Stimulated activated naive CD8-positive, alpha-beta T cell treated with anti-CD3 and anti-CD28 coated beads, Interleukin-15, amount 100 ng/mL, for 72 hours (primary cell): ENCODE measurements at places on chromosomes 2 and 18.

- DNase-seq: no peak
Observed at GRCh38 chr2:191832668-191833067, 14.2 kb downstream of the CAVIN2 start.

DNA sequence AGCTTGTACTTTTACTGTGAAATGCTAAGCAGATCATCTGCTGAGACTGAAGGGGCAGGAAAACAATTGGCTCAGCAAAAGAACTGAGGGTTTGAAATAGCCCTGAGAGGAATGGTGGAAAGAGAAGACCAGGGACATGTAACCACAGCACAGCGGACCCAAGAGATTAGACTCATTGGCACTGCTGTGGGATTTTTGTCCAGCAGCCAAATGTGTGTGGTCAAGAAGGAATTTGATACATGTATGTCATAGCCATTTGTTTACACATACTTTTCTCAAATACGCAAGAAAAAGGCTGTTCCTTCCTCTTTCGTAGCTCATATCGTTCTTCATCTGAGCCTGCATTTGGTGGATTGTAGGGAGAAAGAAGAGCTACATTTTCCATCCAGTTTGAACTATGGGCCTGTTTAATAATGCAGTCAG is 73.8 kb downstream of the TRABD2A start:
- DNase-seq: no peak

- no peak for DNase-seq
Observed at GRCh38 chr2:218894151-218894879, 13.7 kb downstream of the WNT10A start.

GRCh38 chr2:145026456-145027455 is 506.8 kb upstream of the ZEB2 start:
- no peak for DNase-seq

DNA sequence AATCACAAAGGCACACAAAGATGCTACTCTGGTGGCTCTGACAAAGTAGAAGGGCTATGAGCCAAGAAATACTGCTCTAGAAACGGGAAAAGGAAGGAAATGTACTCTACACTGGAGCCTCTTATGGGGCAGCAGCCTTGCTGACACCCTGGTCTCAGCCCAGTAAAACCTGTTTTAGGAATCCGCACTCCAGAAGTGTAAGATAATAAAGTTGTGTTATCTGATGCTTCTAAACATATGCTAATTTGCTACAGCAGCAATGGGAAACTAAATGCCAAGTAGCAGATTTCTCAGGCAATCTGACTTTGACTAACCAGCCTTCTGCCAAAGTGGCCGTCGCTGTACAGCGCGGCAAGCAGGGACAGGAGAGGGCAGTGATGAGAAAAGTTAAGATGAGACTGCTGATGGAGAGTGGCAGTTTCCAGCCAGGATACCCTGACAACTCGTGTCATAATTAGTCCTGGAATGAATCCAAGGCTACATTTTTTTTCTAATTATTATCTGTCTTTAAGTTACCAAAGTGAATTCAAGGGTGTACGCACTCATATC is 99.0 kb downstream of the NETO1 start:
- no peak for DNase-seq

DNA sequence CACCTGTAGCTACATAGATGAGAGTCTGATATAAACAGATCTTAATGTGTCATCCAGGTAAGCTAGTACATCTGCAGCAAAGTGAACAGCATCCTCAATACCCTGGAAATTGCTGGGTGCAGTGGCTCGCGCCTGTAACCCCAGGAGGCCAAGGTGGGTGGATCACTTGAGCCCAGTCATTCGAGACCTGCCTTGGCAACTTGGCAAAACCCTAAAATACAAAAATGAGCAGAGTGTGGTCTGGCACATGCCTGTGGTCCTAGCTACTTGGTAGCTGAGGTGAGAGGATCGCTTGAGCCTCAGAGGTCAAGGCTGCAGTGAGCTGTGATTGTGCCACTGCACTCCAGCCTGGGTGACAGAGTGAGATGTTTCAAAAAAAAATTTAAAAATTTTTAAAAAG is 233.9 kb upstream of the SP5 start:
- no peak for DNase-seq

GRCh38 chr18:44766450-44766849 is 85.8 kb downstream of the SETBP1 start:
- DNase-seq: no peak

DNA sequence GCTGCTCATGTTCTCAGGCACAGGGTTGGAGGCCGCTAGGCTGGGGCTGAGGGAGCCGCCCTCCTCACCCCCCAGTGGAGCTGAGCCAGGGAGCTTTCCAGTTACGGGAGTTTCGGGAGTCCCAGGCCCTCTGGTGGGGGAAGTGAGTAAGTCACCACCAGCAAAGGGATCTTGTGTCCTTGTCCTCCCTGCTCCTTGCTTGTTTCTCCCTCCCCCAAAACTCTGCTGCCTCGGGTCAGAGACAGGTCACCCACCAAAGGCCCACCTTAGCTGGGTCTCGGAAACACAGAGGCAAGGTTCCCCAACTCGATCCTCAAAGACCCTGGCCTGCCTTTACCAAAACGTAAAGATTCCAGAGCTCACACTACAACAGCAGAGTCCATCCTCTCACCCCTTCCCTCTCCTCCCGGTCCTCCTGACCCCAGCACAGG is 60.5 kb upstream of the POMC start:
- no peak for DNase-seq

GRCh38 chr2:148483665-148484064 is 160.9 kb upstream of the EPC2 start:
- DNase-seq: no peak

- DNase-seq: no peak
Observed at GRCh38 chr2:147463881-147464520, 380.8 kb upstream of the ACVR2A start.

DNA sequence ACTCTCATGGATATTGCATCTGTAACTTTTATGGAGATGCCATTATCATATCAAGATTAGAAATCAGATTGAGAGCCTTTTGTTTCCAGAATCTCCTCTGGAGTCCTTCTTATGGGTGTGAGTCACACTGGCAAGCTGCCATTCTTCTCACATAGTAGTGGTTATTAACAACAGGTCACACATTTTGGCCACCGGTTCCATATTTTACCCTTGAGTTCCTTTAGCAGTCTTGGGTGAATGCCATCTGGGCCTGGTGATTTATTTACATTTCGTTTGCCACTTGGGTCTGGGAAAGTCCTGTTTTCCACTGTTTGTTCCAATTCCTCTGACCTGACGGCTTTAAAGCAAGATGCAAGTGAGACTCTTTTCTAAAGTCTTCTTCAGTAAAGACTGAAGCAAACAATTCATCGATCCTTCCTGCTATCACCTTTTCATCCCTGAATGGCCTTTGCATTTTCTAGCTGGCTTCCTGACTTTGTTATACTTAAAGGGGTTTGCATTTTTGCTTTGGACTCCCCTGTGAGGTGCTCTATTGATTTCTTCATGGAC is 80.5 kb upstream of the CAVIN2 start:
- DNase-seq: no peak

DNA sequence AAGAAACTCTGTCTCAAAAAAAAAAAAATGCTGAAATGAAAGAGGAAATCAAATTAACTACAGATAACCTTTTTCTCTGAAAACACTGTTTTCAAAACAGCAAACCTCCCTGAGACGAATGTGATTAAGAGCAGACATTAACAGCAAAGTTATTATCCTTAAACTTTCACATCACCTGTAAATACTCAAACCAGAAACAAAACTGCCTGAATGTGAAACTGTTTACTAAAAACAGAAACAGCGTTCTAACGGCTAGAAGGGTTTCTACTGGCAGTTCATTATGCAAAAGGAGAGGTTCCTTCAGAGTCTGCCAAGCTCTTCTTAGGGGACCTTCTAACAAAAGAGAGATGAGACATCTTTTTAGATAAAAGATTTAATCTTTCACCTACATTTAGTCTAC is 45.9 kb downstream of the PNO1 start:
- DNase-seq: no peak

GRCh38 chr2:107358362-107358761 is 468.3 kb upstream of the RGPD4 start:
- no peak for DNase-seq

GRCh38 chr18:8253944-8254343 is 355.3 kb upstream of the RAB12 start:
- DNase-seq: no peak

GRCh38 chr18:70506511-70506910 is 217.7 kb downstream of the SOCS6 start:
- no peak for DNase-seq

DNA sequence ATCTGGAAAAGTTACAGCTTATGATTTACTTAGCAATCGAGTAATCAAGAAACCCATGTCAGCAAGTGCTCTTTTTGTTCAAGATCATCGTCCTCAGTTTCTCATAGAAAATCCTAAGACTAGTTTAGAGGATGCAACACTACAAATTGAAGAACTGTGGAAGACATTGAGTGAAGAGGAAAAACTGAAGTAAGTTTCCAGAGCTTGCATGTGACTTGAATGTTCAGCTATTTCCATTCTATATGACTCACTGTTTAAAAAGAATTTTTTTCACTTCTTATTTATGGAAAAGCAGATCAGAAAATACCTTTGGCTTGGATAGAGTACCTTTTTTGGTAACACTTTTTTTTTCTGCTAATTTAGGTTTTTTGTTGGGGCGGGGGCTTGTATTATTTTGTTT is 70.7 kb downstream of the PMS1 start:
- no peak for DNase-seq

DNA sequence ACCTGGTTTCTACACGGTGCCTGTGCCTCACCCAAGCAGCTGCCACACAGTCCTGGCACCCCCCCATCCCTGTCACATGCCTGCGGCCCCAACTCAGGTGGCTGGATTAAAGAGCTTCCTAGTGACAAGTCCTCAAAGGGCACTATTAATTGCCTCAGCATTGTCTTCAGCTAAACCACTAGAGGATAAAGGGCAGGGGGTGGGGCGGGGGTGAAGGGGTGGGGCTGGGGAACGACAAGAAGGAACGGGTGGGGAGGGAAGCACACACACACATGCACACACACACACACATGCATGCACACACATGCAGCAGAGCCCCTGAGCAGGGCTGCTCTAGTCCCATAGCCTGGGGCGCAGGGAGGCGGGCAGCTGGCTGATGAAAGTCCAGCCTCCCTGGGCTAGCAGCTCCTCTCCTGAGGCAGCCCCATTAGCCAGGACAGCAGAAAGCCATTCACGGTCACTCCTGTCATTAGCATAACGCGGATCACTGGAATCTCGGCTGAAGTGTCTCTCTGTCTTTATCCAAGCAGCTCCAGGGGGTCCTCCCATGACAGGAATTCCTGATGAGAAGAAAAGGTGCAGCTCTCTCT is 7.4 kb upstream of the TEX261 start:
- DNase-seq: no peak

GRCh38 chr2:64062840-64063239 is 43.6 kb upstream of the VPS54 start:
- no peak for DNase-seq

- DNase-seq: peak; percentile 48
Observed at GRCh38 chr2:101706819-101707177, 9.3 kb downstream of the MAP4K4 start.

DNA sequence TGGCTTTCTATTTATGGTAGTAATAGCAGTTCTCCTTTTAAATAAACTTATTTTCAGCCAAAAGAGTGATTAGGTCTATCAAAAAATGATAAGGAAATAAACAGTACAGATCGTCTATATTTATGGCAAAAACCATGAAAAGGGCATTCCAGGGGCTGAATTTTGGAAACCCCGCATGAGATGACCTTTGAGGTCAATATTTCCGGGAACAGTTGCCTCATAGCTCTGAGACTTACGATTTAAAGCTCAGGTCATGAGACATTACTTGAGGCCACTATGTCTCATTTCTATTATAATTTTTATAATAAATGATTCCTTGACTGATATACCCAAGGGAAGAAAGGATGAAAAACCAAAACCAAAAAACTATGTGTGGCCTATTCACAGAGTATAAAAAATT is 101.1 kb downstream of the LDLRAD4 start:
- DNase-seq: no peak

DNA sequence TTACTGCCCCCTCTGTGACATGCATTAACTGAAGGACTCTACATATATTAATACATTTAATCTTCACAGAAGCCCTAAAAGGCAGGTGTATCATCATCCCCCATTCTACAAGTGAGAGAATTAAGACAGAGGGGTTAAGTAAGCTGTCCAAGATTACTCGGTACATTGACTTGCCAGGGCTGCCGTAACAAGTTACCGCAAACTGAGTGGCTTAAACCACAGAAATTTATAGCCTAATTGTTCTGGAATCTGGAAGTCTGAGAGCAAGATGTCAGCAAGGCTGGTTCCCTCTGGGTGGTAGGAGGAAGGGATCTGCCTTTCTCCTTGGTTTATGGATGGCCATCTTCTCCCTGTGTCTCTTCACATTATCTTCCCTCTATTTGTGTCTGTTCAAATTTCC is 605.5 kb downstream of the EPHA4 start:
- no peak for DNase-seq

DNA sequence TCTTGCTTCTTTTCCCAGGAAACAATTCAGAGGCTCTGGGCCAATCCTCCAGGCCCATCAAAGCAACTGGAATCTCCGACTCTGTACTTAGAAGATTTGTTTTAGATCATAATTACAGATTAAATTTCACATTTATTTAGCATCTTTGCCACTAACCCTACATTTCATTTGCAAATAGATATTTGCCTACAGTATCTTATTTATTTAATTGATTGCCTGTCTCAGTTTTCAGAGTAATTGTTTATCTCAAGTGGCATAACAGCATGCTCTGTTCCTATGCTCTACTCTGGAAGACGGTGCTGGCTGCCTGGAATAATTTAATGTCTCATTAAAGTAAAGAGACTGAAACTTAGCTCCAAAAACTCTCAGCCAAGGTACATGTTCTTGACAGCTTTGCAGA is 213.4 kb downstream of the HNMT start:
- DNase-seq: no peak

DNA sequence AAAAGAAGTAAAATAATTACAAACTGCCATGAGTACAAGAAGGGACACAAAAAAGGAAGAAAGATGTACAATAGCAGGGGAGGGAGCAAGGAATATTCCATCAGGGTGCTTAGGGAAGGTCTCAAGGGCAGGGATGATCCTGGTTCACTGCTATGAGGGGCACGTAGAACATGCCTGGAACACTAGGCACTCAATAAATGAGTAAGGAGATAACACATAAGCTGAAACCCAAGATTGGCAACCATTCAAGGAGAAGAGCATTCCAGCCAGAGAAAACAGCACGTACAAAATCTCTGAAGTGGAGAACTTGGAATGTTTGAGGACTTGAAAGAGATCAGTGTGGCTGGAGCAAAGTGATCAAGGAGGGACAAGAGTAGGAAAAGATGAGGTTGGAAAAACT is 103.2 kb downstream of the FAM161A start:
- no peak for DNase-seq

GRCh38 chr2:153360239-153360638 is 118.3 kb downstream of the RPRM start:
- no peak for DNase-seq

GRCh38 chr18:10249801-10250200 is 204.6 kb upstream of the APCDD1 start:
- no peak for DNase-seq
